ENCODE measurements at places on chromosomes 3 and 15.

DNA sequence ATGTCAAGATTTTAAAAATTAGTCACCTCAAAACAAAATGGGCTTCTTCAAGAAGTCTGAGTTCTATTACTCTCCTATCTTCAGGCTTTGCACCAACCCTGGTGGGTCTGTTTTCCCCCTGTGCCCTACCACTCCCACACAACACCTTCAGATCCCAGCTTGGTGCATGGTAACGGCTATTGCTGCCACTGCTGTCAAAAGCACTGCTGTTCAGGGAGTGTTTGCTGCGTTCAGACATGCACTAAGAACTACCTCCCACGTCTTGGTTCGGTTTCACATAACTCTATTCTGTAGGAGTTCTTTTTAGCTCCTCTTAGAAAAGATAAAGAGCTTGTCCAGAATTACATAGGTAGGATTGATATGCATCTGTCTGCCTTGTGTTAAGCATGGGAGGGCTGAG, 799.2 kb downstream of the NR2F2 start:
- DNase-seq: no peak

DNA sequence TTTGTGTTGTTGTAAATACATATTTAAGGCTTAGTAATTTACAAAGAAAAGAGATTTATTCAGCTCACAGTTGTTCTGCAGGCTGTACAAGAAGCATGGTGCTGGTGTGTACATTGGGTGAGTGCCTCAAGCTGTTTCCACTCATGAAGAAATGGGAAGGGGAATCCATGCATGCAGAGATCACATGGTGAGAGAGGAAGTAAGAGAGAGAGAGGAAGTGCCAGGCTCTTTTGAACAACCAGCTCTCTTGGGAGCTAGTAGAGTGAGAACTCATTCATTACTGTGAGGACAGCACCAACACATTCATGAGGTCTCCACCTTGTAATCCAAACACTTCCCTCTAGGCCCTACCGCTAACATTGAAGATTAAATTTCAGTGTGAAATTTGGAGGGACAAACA, 909.2 kb downstream of the NSUN3 start:
- no peak for DNase-seq

DNA sequence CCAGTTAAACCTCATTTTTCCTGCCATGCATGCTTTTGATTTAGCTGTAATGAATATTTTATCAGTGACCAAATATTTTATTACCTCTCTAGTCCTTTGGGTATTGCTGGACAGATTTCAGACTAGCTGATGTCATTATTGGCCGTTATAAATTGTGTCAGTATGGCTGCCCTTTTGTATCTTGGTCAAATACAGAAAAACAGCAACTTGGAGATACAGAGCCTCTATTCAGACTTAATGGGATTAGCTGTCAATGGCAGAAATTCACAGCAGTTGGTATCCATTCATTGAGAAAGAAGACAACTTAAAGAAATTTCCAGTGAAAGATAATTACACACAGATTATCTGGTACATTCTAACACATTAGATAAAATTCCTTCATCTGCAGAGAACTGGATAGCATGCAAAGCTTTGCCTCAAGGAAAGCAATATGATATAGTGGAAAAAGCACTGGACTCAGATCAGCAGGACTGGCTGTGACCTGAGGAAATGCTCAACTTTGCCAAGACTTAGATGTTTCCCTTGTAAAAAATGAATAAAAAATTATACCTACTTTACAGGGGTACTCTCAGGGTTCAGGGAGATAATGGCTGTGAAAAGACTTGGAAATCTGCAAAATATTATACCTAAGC, 20.8 kb downstream of the COL6A6 start:
- no peak for DNase-seq

- no peak for DNase-seq
Observed at GRCh38 chr3:152549263-152549662, 280.5 kb downstream of the MBNL1 start.

GRCh38 chr3:191434024-191434423, 26.9 kb upstream of the PYDC2 start:
- DNase-seq: no peak

- DNase-seq: peak; percentile 63
Observed at GRCh38 chr3:98901119-98901391, 440 bp downstream of the DCBLD2 start.
